ENCODE measurements at places on chromosomes 7 and 10.

GRCh38 chr7:151798851-151799448 is 78.0 kb downstream of the PRKAG2 start:
- no peak for ATAC-seq

- no peak for ATAC-seq
Observed at GRCh38 chr10:93573924-93574323, 7.5 kb downstream of the FFAR4 start.

GRCh38 chr10:119209035-119209735 is 1.8 kb downstream of the GRK5 start:
- no peak for ATAC-seq

- no peak for ATAC-seq
Observed at GRCh38 chr7:29102558-29103151, 43.7 kb downstream of the CPVL start.

DNA sequence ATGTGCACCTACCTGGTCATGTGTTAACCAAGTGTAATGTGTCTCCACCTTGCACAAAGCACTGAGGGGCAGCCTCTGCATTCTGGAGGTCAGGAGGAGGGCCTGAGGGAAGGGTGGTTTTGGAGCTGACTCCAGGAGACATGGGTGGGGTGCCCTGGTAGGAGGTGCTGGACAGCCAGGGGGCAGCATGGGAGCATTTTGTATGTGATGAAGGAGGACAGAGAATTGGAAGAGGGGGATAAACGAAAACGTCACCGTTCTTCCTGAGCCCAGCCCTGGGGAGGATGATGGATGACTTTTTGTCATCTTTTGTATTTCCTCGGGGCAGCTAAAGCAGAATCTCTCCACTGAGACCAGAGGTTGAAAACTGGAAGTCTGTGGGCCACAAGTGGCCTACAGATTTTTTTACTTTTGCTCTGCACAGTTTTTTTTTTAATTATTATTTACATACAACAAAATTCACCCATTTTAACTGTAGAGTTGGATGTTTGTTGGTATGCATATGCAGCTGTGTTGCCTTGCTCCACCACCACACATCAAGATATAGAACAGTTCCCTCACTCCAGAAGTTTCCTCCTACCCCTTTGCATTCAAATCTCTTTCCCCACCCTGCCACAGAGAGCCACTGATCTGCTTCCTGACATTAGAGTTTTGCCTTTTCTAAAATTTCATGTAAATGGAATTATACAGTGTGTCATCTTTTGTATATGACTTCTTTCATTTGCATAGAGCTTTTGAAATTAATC is 242.5 kb downstream of the VTI1A start:
- peak; percentile 93 for ATAC-seq

DNA sequence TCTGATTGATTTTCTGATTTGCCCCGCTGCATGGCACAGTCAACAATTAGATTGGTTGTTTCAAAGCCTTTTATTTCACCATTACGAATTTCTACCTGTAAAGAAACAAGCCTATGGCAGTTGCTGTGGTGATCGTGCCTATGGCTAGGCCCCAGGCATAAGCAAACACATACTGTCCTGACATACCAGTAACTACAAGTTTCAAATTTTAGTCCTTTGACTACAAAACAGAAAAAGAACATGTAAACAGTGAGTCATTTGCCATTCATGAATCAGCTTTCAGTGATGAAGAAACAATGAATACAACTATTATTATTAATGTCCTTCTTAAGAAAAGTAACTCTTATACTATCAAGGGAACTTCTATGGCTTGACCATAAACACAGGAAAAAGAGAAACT is 168.0 kb upstream of the LRRN3 start:
- no peak for ATAC-seq

DNA sequence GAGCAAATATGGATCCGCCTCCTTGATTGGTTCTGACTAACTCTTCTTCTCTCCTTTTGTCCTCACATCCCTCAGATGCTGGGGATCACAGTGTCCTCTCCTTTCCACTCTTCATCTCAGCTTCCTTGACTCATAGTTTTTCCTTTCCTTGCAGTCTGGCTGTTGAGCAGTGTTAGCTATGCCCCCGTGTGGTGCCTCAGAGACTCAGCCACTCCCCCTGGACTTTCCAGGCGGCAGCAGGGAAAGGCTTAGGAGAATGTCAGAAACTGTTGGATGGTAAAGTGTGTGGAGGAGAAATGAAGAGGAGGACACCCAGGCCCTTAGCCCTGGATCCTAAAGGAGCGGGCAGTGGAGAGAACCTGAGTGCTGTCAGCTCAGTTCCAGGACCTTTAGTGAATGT is 267.5 kb downstream of the CELF2 start:
- no peak for ATAC-seq

DNA sequence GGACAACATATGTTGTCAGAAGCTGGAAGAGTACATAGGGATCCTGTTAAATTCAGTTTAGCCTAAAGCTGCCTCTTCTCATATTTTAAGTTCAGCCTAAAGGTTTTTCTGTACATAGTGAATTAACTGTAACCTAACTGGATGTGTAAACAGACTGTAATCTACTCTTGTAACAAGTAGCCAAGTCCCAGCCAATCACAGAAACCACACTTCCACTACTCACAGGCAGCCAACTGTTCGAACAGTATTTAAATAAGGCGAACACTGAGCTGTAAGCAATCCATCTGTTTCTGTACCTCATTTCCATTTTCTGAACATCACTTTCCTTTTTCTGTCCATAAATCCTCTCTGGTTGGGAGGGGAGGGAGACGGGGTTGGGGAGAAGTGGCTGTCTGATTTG is 15.0 kb upstream of the STN1 start:
- no peak for ATAC-seq

DNA sequence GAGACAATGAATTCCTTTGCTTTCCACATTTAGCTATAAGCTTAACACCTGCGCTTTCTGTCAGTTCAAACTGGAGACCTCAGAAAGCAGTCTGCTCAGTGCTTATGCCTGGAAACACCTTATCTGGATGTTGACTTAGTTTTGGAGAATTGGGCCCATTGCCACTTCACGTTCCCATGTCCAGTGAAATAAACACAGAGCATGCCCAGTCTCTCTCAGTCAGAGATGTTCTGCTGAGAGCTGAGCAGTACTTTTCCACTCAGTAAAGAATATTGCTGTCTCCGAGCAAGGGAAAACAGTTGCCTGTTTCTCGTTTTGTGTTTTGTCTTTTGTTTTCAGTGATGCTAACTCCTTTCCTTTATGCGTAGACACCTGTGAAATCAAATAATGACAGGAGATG is 83.2 kb upstream of the PRR15 start:
- ATAC-seq, result no peak

DNA sequence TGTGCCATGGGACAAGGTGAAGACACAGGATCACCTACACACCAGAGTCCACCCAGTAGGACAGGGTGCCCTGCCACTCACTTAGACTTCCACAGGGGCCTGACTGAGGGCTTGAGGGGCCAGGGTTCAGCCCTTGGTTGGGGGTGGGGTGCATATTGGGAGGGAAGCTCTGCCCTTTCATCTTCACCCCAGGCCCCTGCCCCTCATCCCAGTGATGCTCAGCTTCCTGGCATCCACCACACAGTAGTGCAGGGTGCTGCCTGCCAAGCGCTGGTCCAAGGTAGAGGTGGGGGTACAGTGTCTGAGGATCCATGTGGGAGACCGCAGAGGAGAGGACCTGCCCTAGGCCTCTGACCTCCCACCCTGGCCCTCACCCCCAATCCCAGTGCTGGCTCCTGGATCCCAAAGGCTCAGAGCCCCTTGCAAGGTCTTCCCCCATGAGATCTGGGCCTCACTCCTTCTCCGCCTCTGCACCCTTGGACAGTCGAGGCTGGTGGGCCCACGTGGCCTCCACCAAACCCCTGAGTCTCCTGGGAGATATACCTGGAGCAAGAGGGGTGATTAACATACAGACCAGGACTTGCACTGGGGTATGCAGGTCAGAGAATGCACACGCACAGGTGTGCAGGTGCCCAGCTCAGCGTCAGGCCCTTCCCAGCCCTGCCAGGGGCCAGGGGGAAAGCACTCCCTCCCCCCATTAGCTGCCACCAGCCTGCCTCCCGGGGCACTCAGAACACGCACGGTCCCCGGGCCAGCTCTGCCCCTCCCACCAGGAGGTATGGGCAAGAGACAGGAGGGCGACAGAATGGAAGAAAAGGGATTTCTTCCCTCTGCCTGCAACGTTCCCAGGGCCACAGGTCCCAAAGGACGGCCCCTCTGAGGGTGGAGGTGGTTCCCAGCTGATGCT is 8.6 kb upstream of the IRF5 start:
- no peak for ATAC-seq

DNA sequence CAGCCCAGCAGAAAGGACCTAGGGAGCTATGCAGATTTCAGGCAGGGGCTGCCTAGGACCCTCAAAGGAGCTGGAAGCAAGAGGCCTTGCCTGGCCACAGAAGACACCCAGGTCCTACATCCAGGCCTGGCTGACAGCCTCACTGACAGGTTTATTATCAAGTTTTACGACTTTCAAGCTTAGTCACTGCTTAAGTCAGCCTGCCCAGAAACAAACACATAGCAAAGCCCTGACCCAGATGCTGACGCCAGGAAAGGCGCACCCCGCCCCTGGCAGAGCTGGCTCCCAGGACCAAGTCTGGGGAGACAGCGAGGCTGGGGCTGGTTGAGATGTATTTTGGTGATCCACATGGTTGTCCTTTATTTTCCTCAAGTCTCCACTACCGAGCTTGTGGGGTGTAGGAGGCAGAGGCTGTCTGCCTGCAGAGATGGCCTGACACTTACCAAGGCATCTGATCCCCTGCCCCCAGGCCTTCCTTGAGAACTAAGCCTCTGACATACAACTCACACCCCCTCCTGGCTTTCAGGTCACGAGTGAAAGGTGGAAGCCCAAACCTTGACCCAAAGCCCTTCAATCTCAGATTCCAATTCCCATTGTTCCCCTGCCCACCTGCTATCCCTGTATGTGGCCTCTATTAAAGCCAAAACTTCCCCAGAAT is 80.7 kb upstream of the EMX2 start:
- peak; percentile 93 for ATAC-seq

GRCh38 chr7:50661345-50662040 is 96.3 kb upstream of the DDC start:
- ATAC-seq, result no peak

DNA sequence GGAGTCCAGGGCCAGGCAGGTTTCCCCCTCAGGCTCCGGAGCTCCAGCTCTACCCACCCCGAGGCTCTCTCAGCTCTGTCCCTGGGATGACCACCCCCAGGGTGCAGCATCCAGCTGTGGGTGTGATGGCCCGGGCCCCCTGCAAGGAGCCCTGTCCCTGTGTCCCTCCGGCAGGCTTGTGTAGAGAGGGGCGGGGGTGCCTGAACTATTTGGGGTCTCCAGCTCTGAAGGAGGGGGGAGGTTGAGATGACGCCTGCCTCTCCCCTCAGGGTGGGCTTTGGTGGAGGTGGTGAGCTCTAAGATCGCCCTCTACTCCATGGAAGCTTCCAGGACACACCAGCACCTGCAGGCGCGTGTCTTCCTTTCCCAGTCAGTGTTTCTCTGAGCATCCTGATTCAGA is 39.4 kb downstream of the ADRA2A start:
- no peak for ATAC-seq

GRCh38 chr10:121033366-121033765 is 182.2 kb downstream of the WDR11 start:
- ATAC-seq, result no peak

GRCh38 chr7:97671571-97671970 is 60.3 kb upstream of the TAC1 start:
- no peak for ATAC-seq

DNA sequence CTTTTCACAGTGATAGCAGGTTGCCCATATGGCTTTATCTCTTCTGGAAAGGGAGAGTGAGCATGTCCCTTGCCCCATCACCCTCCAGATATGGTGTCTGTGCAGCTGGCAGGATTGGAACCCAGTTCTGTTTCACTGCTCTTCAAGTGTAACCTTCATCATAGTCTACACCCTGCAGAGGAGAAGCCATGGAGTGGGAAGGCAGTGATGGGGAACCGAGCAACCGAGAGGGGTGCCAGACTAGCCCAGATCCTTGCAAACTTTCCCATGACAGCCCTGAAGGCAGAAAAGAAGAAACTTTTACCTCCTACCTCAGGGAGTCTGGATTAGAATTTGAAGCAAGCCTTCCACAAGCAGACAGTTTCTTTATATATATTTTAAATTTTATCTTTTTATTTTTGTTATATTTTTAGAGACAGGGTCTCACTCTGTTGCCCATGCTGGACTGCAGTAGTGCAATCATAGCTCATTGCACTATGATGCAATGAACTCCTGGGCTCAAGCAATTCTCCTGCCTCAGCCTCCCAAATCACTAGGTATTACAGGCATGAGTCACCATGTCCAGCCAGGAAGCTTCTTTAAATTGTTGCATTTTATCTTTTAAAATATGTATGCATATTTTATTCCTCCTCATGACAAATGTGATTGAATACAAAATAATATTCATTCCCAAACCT is 133.3 kb downstream of the KCNMA1 start:
- peak; percentile 78 for ATAC-seq

DNA sequence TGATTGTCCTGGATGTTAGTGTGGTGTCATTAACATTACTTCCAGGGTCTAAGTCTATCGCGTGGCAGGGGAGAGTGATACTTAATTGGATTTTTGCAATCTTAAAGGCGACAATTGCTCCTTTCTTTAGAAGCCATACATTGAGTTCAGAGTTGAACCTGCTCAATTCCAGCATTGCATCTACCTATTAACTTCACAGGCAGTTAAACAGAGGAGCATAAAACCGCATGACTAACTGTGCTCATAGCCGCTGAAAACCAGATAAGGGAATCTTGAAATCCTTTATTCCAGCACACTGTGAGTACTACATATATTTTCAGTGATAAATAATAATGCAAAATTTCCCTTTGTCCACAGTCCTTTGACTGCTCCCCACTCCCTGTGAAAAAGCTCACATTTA is 255.3 kb downstream of the STK31 start:
- ATAC-seq, result no peak

DNA sequence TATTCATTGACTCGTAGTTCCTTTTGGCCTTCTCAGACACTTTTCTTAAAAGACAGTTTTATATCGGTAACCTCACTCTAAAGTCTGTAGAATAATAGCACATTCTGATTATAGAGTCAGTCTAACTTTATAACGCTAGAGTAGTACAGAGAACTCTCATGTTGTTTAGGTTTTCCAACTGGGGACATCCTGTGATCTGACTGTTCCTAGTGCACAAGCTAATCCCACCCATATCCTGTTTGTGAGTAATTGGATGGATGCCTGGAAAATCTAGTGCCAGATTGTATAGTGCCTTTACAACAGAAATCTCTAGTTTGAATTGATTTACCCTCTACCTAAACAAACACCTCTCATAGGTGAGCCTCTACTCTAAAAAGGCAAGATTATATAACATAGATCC is 107.4 kb downstream of the ZEB1 start:
- no peak for ATAC-seq

DNA sequence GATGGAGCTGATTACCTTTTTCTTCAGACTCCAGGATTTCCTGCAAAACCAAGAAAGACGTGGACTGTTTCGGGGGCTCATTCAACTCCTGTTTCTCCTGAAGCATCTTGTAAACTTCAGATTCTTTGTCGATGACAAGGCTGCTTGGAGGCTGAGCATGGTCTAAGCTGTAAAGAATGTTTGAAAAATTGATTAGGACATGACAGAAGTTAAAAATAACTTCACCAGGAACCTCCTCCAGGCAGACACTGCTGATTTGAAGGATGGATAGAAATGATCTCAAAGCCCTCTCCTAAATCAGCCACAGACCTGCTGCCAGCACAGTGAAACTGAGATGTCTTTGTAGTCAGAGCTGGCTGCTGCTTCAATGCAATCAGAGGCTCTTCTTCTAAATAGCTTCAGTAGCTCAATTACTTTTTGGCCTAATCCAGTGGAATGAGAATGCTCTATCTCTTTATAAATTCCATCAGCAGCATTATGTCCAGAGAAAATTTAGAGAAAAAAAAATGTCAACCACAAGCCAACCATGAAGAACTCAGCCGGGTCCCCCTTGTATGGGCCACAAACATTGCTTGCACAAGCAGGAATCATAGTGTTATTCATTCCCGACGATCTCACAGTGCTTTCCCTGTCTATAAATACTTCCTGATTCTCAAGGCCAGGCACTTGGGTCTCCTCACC is 43.5 kb downstream of the PDLIM1 start:
- peak; percentile 53 for ATAC-seq
